ENCODE measurements at places on chromosomes 7 and 10.

GRCh38 chr7:27048438-27048837 is 47.4 kb downstream of the HOXA1 start:
- no peak for DNase-seq

GRCh38 chr7:50661345-50662040 is 96.3 kb upstream of the DDC start:
- DNase-seq: no peak

GRCh38 chr7:150520145-150520544 is 5.5 kb downstream of the GIMAP7 start:
- no peak for DNase-seq

GRCh38 chr7:156568258-156568657 is 72.3 kb upstream of the RNF32 start:
- no peak for DNase-seq

DNA sequence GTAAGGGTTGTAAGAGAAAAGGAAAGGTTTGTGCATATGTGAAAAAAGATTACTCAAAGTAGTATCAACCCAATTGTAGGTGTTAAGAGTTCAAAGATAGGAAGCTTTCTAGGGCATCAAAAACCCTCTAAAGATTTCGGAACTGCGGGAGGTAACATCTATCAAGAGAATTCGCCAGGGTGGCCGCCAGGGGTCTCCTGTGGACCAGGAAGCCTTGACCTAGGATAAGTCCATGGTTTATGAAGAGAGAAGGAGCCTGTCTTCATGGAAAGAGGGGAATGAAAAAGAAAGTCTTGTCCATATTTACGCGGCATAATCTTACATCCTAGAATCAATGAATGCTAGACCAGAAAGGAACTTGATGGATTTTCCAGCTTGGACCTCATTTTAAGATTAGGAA is 140.7 kb upstream of the CALCR start:
- DNase-seq: no peak

DNA sequence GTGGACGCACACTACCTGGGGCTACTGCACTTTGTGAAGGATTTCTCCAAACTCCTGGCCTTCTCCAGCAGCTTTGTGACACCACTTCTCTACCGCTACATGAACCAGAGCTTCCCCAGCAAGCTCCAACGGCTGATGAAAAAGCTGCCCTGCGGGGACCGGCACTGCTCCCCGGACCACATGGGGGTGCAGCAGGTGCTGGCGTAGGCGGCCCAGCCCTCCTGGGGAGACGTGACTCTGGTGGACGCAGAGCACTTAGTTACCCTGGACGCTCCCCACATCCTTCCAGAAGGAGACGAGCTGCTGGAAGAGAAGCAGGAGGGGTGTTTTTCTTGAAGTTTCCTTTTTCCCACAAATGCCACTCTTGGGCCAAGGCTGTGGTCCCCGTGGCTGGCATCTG is 14.0 kb downstream of the GPR146 start:
- no peak for DNase-seq

GRCh38 chr10:66916030-66916429 is 9.8 kb upstream of the LRRTM3 start:
- DNase-seq: no peak

GRCh38 chr7:68682910-68683309 is 915.4 kb upstream of the AUTS2 start:
- peak; percentile 88 for DNase-seq

GRCh38 chr7:50207686-50208255 is 96.7 kb upstream of the IKZF1 start:
- no peak for DNase-seq

- DNase-seq: no peak
Observed at GRCh38 chr10:117551330-117552155, 9.0 kb downstream of the EMX2 start.

DNA sequence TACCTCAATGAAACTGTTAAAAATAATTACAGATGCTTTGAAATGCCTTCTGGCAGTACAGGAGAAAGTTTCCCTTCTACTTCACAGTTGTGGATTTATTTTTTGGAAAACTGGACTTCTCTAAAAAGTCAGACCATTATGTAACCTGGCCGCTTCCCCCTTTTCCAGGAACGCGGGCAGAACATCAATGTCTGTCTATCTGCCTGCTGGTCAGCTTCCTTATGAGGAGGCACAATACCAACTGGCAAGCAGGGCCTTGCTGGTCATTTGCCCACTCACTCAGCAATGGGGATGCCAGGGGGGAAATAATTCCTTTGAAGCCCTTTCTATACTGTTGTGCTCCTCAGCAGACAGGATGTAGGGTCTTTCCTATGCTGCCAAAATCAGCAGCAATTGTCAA is 22.5 kb upstream of the ADRB1 start:
- DNase-seq: no peak

GRCh38 chr7:126657599-126658358 is 595.0 kb downstream of the GRM8 start:
- no peak for DNase-seq

- no peak for DNase-seq
Observed at GRCh38 chr7:102439963-102440795, 6.8 kb downstream of the ORAI2 start.

DNA sequence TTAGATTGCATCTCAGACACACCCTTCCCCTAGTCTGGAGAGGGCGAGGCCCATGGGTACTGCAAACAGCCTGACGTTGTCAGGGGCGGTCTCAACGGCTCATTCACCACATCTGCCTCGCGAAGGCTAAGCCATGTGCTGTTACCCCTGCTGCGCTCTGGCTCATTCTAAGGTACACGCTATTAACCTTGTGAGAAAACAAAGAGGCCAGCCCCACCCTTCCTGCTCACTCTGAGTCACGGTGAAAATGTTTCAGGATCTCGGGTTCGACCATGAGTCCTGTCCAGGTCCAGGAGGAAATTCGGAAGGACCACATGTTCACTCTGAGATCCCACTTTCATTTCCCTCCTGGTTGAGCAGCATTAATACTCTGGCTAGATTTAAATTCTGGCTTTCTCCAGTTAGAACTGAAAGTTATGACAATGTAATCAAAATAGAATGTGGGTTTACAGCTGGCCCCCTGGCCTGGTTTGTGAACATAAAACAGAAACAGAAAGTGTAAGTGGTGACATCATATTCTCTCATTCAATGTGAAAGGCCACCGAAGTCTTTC is 55.2 kb downstream of the EGFR start:
- DNase-seq: no peak

DNA sequence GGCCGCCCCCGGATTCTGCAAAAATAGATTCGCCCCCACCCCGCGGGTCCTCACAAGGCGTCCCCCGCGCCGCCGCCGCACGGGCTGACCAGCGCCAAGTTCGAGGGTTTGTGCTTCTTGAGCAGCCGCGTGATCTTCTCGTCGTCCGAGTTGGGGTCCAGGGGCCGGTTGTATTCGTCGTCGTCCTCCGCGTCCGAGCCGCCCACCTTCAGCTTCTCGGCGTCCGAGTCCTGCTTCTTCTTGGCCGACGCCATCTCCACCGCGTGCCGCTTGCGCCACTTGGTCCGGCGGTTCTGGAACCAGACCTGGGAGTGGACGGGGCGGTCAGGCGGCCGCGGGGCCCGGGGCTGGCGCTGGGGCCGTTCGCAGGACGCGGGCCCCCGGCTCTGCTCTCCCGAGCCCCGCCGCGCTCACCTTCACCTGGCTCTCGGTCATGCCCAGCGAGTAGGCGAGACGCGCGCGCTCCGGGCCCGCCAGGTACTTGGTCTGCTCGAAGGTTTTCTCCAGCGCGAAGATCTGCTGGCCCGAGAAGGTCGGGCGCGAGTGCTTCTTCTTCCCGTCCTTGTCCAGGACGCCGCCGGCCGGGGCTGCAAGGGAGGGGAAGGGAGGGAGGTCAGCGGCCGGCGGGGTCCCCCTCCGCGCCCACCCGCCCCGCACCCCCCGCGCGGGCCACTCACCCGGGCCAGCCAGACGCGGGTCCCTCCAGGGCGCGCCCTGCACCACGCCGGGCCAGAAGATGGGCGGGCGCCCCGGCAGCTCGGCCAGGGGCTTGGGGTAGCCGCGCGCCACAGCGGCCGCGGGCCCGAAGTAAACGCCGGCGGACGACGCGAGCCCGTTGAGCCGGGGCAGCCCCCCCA is 853 bp downstream of the NKX6-2 start:
- no peak for DNase-seq

DNA sequence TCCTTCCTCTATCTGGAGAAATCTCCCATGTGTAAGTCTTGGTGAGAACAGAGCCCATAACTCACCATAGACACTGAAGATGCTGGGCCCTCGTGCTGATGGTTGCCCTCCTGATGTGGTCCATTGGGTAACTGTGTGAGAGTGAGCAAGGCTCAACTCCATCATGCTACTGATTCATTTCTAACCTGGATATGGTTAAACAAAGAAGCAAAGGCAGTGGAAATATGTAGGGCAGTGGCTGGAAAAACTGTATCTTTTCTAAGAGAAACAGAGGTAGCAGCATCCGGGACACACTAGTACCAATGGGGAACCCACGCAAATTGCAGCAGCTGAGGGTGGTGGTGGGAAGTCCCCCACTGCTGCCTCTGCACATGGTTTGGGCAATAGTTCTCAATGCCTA is 221.7 kb downstream of the KLF6 start:
- DNase-seq: no peak

DNA sequence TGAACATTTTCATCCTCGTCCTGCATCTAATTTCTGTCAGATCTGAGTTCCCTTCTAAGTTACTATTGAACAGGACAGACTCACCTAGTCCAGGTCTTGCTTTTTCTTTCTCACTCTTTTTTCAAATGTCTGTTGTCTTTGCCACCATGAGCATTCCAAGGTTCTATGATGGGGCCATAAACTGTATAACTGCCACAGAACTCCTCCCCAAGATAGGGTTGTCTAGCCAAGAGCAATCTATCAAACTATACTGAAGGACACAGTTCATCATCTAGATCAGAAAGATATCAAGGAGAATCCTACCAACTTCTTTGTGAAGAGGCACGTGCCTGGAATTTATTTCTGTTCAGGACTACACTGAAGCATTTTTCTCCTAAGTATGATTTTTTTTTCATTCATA is 50.1 kb upstream of the FEZF1 start:
- no peak for DNase-seq

DNA sequence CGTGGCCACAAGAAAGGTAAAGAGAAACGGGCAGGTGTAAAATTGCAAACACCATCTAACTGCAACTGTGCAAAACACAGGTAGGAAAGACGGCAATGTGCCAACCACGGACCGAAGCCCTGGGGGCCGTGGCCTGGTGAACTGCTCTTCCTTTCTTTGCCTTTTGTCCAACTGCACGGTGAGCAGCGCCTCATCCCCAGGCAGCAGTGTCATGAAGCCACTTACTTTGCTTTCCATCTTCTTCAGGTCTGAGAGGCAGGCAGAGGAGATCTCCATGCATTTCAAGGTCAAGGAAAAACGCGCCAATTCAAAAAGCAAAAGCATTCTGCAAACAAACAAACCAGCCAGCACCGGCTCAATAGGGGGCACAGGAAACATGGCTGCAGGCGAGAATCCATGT is 12.9 kb downstream of the CFAP46 start:
- no peak for DNase-seq

- no peak for DNase-seq
Observed at GRCh38 chr7:1966631-1967200, 266.0 kb downstream of the MAD1L1 start.

GRCh38 chr7:96300502-96300901 is 21.4 kb downstream of the SLC25A13 start:
- DNase-seq: no peak

- DNase-seq: no peak
Observed at GRCh38 chr10:60896033-60896432, 48.0 kb downstream of the RHOBTB1 start.

DNA sequence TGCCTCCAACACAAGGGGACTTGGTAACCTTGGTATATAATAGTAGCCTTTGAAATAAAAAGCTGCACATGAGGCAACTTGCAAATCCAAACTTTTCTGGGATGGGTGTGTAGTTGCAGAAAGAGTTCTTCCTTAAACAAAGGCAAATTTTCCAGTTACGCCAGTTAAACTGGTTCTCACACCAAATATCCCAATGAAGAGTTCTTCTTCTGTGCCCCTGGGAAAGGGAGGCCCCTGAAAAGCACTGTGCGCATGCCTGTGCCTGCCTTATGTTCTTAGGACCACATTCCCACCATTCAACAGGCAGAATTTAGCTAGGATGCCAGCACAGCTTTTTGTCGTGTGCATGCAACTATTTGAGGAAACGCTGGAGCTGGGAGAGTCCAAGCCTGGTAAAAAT is 164.8 kb upstream of the SLC25A13 start:
- DNase-seq: no peak

GRCh38 chr10:48701941-48702340 is 17.3 kb downstream of the WDFY4 start:
- DNase-seq: no peak

GRCh38 chr10:95434583-95434982 is 126.6 kb downstream of the SORBS1 start:
- no peak for DNase-seq

- DNase-seq: no peak
Observed at GRCh38 chr7:51139796-51140195, 176.8 kb downstream of the COBL start.

- DNase-seq: no peak
Observed at GRCh38 chr10:67852761-67853160, 14.8 kb upstream of the DNAJC12 start.

GRCh38 chr10:63518690-63519288 is 2.4 kb upstream of the REEP3 start:
- DNase-seq: no peak

DNA sequence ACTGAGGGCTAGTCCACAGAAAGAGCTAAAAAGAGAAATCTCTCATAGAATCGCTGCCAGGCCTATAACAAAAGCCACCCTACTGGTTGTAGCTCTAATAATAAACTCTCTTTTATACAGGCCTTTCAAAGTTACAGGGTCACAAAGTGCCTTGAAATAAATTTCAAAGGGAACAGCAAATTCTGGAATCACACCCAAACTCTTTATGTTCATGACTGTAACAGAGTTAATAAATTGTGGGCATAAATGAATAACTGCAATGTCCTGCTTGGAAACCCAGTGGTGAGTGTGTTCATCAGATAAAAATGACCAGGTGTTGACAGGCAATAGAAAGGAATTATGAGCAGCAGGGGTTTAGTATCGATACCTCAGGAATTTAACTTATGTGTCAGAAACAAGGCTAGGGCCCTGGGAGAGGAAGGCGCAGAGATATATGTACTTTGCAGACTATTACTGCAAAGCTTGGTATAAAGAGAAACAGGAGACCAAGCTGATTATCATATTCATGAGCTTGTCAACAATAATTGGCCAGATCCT is 9.3 kb downstream of the CDC14C start:
- DNase-seq: no peak

GRCh38 chr7:107879400-107880035 is 11.5 kb upstream of the DLD start:
- DNase-seq: no peak

Data from NCI-H187 treated with DMSO at 0.1 percent for 48 hours (cell line).